ENCODE measurements at places on chromosomes 7 and 10.

DNA sequence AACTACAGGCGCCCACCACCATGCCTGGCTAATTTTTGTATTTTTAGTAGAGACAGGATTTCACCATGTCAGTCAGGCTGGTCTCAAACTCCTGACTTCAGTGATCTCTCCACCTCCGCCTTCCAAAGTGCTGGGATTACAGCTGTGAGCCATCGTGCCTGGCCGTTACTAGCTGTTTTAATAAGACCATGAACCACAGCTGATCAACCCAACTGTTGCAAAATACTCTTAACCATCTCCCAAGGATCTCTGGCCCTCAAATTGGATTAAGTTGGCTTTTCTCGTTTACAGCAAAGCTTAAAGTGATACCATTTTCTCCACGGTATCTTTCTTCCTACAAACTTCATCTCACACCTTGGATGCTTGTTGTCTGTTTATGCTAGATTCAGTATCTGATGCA is 18.3 kb downstream of the ZFAND2A start:
- DNase-seq = no peak

DNA sequence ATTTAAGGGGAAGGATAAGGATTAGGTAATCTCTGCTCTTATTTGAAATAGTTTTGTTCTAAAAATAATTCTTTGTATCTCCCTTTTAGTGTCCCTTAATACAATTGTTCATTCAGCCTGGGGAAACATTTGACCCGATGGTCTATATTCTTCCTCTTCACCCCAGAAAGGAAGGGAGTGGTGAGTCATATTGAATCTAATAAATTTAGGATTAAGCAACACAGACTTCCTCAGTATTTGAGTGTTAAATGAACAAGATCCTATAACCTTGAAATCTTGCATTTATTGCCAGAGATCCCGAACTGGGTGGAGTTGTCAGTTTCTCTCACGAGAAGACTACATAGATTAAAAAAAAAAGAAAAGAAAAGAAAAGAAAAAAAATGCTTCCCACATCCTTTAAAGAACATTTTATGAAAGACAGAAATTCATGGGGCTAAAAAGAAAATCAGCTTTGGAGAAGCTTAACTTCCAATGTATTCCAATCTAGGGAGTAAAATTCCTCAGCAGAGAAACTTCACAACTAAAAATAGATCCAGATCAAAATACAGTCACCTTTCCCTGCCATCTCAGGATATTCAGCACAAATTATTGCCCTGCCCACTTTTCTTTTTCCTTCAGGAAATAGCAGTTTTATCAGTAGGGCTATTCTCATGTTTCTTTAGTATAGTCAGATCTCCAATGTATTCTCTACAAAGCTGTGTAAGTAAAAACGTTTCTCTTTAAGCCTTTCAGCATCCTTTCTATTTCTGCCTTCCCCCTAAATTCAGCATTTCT is 82.2 kb downstream of the SEMA3D start:
- DNase-seq = no peak

GRCh38 chr10:18474118-18474455 is 177.3 kb downstream of the NSUN6 start:
- no peak for DNase-seq

DNA sequence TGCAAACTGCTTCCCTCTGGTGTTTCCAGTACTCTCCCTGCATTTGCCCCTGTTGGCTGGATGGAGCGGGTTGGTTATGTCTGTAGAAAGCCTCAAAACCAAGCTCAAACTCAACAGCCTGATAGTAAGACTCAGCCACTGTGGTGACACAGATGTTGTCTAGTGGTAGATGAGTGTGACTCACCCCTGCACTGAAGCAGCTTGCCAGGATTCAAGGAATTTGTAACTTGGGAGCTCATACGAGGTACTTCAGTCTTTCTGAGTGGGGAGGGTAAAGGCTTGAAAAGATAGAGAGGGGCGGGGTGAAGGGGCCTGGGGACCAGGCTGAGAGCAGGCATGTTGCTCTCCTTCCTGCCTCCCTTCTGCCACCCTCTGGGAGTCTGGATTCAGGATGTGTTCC is 22.9 kb upstream of the AQP1 start:
- DNase-seq = no peak

DNA sequence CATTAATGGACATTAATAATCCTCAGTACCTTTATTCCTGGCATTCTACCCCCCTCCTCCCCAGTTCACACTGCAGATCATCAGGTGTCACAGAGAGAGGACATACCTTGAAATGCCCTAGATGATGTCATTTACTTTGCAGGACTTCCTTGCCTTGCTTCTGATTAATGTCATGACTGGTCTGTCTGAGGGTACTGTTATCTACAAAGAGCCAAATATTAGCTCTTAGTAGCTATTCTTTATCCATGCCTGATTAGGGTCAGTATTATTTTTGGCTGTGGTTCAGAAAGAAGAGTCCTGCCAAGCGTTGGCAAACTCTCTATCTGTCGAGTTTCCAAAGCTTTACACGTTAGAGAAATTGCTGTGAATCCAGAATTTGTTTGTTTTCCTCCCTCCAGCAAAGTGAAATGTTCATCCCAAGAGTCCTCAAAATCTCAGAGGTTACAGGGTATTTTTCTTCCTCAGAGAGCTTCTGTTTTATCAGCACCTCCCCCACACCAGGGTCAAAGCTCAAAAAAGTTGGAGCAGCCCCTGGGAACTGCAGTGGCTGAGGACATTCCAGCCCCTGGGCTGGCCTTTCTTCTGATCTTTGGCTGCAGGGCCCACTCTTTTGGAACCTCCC is 12.6 kb downstream of the SCD start:
- no peak for DNase-seq

DNA sequence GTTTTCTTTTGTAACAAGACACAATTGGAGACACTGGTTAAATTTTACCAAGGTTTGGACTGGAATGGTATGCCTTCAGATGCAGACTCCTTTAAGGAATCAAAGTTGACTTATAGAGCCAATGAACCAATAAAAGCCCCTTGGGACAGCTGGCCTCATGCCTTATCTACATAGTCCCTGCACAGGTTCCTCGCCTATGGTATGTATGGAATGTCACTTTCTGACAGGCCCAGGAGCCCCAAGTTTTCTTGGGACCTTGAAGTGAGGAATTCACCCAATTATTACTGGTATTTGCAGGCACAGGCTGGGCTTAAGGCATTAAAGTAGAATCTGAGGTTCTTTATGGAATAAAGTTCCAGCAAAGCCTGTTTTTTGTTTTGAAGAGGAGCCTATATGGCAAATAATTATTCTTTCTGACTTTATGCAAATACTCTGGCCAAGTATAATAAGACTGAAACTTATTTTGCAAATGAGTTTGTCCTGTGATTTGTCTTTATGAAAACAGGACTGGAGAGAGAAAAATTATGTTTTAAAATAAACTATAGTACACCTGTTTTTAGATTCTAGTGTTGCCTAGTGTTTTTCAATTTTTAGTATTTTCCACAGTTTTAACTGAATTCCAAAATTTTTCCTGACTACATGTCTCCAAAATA is 24.1 kb upstream of the DNMBP start:
- DNase-seq = no peak

DNA sequence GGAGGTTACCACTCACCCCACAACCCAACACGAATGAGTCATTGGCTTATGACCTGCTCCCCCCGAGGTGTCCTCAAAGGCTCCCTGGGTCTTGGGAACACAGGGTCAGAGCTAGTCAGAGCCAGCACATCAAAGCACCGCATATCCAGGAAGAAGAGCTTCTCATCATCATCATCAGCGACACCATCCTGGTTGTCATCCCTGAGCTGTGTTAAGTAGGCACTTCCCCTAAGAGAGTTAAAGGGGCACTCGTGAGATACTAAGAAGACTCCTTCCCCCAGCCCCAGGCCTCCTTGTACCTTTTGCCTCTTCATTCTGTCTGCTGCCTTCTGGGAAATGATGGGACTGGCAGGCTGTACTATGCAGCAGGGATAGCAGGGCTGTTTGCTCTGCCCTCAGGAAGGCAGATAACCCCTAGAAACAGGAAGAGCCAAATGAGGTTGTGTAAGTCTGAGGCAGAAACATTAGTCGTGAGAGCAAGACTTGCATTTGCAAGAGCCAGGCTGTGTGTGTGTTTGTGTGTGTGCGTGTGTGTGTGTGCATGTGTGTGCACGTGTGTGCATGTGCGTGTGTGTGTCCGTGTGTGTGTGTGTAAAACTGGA is 11.1 kb upstream of the CPA1 start:
- no peak for DNase-seq

GRCh38 chr10:19848226-19848985 is 32.2 kb downstream of the PLXDC2 start:
- no peak for DNase-seq

DNA sequence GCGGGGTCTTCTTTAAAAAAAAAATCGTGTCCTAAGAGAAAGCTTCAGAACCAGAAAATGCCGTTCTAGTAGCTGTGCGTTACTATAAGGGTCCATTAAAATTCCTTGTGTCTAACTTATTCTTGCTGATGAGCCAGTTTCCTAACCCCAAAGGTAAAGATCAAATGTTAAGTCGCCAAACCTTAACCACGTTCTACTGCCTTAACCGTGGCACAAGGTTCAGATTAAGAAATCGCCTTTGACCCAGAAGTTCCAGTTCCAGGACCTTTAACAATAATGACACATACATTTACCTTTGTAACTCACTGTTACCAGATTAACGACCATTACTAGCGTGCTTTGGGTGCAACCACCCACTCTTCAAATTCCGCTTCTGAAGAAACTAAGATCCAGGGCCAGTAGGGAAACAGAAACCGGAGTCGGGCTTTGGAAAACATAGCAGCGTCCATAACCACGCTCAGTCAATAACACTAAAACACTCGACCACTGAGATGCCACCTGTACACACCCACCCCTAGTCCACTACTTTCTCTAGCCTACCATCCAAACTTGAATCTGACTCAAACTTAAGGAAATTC is 620 bp downstream of the BET1 start:
- DNase-seq = no peak

DNA sequence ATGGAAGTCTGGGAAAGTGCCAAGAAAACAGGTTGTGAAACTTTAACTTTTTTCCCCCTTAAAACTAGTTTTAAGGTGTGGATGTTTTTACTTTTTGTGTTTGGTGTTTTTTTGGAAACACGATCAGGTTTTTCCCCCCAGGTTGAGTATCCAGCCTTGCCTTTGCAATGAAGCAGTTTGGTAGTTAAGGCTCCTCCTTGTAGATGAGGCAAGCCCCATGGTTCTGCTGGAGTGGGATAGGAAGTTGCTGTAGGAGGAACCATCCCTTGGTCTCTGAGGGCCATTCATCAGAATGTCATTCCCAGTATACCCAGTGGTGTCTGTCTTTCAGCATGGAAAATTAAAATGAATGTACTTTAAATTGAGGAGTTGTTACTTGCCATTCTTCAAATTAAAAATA is 2.7 kb downstream of the CUL1 start:
- DNase-seq = no peak
